ENCODE measurements at places on chromosomes 5 and 9.

DNA sequence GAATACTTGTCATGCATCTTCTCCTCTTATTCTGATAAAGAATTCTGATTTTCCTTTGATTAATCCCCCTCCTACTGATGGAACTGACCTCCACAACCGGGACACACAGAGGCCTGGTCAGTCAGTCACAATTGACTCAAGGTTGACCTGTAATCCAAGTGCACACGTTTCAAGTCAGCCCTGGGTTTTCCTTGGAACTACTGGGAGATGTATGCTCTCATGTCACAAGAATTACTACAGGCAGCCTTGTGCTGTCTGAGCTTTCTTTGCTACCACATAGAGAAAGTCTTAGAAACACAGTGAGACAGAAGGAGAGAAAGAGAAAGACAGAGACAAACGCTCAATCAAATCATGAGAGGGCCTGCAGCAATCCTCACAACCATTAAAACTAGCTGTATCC, 345.8 kb downstream of the PDE4D start:
- DNase-seq: no peak

DNA sequence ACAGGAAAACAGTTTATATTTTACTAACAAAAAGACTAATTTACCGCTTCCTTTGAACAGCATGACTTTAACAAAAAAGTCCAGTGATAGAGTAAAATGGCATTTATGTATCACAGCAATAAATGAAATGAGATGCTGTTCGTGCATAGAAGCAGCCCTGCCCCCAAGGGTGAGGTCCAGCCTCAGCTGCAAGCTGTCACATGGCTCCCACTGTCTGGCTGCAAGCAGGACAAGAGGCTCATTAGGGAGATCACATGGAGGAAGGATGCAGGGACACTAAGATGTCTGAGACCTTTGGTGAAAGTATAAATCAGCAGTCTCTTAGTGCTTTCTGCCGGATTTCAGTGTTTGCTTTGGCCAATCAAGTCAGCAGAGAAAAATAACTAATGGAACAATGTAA, 23.0 kb downstream of the GDNF start:
- DNase-seq: no peak

DNA sequence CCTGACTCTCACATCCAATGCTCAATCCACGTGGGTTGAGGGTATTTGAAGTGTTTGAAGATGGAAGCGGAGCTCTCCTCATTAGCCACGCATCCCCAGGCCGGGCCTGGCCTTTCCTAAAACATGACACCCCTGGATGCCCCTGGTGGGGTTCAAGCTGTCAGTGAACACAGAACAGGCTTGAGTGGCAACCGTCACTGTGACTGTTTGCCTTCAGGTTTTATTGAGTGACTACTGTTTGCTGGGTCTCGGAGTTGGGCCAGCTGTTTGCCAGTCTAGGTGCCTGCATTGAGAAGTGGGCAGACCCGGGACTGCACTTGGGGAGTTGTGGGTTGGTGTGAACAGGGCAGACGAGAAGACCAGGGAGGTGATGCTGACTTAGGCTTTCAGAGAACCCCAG, 7.8 kb upstream of the OLFM1 start:
- no peak for DNase-seq

DNA sequence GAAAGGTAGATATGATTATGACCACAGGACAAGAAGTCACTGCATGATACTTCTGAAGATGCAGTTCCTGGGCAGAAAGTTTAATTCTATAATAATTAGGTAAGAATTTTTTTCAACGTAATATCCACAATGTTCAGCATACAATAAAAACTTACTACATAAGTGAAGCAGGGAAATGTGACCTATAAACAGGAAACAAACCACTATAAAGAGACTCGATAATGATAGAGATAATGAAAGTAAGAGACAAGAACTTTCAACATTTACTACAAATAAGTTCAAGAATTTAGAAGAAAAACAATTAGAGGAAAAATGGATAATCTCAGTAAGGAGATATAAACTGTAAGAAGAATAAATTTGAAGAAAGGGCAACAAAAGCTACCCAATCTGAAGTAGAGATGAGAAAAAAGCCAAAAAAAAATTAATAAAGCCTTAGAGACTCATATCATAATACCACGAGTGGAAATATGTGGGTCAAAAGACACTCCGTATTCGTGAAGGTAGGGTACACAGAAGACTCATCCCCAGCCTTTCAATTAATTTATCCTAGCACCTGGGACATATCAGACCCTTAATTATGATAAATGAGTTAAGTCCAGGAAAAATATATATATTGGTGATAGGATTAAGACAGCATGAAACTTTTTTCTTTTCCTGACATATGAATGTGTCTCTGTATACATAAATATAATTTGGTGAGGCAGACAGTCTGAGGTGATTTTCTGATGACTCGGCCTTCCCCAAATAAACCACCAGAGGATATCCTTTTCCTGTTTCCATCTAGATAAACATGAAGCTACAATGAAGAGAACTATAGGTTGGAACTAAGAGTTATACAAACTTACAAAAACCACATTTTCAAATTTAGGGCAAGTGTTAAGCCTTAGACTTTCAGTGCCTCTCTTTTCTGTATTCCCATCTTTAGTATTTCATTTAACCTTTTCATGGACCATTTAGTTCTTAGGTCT, 120.4 kb downstream of the RAPGEF6 start:
- DNase-seq: peak; percentile 28

DNA sequence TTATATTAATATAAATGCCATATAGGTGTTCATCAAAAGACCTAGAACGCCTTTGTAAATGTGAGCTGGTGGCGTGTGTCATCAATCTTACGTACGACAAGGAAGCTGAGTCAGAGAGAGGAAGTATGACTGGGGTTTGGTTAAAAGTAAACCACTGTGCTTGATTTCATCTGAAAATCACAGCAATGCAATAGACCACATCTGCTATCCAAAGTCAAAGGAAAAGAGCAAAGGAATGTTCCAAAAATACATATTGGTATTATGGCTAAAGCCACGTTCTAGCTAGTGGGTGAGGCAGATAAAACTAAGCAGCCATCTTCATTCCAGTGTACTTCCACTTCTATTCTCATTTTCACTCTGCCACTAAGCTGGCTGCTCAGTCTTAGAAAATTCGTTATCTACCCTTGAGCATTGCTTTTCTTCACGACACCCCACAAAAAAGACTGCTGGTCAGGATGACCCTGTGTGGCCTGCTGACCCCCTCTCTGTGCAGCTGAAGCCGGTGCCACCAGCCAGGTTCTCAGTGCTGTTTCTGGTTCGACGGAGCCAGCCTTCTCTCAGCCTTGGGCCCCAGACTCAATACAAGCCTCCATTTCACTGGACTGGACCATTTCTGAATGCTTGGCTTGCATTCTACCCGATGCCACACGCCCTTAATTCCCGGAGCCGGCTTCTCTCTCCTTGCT, 23.8 kb downstream of the SHC3 start:
- DNase-seq: peak; percentile 70

DNA sequence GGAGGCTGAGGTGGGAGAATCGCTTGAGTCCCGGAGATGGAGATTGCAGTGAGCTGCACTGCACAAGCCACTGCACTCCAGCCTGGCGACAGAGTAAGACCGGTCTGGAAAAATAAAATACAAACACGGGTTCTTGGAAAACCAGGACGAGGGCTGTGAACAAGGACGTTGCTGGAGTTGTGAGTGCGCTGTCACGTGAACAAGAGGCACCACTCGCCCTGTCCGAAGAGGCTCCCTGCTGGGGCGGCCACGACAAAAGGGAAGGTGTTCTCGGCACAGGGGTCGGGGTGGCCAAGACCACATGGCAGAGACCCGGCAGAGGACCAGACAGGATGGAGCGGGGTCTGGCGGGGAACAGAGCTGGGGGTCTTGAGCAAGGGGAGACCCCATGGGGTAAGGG, 30.6 kb upstream of the UBAC1 start:
- DNase-seq: no peak

- no peak for DNase-seq
These were observed 167.5 kb downstream of the INSYN2B start for GRCh38 chr5:169812786-169813185.

- DNase-seq: peak; percentile 74
These were observed 14.8 kb downstream of the SPARC start for GRCh38 chr5:151671950-151672349.

DNA sequence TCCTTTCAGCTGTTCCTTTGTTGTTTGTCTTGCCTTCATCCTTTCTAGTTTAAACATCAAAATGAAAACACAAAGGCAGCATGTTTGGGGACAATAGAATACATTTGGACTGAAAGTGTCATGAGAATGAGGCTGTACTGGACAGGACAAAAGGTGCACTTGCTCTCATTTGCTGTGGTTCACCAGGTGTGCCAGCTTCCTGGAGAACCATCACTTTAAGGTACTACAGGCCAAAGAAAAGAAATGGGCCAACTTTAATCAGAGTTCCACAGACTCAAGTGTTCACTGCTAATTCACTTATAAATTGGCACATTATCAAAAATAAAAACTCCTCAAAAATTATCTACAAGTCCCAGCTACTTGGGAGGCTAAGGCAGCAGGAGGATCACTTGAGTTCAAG, 53.8 kb downstream of the ABHD17B start:
- no peak for DNase-seq

DNA sequence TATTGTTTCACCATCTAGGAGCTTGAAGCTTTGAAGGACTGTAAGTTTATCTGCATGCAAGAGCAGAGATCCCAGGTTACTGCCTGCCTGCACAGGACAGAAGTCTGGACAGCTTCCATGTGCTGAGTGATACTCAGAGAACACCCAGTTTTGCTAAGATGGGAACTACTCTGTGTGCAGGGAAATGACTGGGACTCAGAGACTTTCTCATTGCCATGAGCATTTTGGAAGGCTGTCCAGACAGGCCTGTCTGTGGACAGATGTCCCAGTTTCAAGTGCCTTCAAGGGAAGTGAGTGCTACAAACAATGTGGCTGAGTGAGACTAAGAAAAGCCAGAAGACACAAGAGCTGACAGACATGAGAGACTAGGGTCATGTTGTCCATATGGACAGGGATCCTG, 19.2 kb upstream of the ZNF131 start:
- no peak for DNase-seq

GRCh38 chr9:114424126-114424525, 36.3 kb upstream of the AKNA start:
- DNase-seq: no peak

GRCh38 chr5:110441035-110441434, 285.4 kb downstream of the TMEM232 start:
- no peak for DNase-seq

DNA sequence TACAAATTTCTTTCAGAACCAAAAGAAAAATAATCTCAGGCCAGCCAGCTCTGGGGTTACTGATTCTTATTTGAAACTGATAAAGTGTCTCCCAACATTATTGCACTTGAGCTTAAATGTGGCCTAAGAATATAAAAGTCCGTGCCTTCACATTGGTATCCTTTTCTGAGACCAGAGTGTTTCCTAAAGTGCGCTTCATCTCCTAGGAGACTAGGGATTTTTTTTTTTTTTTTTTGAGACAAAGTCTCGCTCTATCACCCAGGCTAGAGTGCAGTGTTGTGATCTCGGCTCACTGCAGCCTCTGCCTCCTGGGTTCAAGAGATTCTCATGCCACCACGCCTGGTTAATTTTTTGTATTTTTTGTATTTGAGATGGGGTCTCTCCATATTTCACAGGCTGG, 23.6 kb upstream of the KCNIP1 start:
- no peak for DNase-seq

DNA sequence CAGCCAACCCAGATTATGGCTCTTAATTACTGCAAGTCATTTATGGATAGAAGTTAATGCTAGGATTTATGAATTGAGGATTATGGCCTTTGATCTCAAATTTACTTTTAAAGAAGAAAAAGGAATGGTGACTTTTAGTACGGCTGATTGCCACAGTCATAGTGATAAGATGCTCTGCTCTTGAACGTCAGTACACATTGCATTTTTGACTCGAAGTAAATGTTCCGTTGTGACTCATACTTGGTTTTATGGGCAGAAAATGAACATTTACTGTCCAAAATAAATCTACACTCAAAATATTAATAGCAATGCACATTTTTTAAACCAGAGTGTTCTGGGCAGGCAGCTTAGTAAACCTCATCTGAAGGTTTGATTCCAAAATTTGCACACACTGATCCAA, 830 bp downstream of the ADAMTSL1 start:
- DNase-seq: no peak

- DNase-seq: peak; percentile 1
These were observed 677 bp upstream of the TXNDC15 start for GRCh38 chr5:134873494-134873893.

- no peak for DNase-seq
These were observed 78.2 kb upstream of the ARAP3 start for GRCh38 chr5:141760193-141760592.

DNA sequence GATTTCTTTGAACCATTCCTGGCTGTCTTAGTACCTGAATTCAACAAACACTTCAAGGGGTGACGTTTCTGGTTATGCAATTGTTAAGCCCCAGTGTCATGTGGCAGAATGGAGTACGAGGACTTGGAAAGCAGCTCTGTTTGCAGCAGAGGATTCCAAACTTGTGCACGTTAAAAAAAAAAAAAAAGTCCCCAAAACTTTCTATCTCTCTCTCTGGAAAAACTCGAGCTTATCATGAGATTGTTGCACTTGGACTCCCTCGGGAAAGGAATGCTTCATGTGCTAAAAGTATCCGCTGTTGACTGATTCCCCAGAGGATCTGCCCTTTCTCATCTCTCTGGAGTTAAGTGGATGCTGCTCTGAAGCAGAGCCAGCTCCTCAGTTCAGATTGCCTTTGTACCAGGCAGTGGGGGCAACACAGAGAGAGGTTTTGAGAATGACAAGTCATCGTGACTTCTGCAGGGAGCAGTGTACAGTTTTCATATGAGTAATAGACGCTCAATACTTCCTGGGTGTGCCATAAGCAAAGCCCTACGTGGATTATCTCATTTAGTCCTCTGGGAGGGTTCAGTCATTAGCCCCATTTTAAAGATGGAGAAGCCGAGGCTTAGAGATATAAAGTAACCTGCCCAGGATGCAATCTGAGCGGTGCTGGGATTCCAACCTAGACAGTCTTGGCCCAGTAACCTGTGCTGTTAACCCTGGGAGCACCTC, 28.1 kb downstream of the TMOD1 start:
- no peak for DNase-seq

DNA sequence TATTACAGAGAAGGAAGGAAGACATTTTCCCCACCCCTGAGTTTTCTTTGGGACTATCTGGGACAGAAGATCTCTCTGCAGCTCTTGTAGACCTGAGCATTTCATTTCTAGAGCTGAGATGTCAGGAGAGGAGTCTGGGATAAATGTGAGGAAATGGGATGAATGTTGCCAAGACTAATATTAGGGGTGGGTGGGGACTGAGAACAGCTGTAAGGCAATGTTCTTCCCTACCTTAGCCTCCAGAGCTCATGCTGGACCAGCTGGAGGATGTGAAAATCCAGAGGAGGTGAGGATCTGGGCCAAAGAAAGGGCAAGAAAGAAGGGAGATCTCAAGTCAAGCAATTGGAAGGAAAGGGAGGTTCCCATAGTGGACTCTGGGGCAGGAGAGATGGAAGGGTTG, 23.1 kb upstream of the FOXD1 start:
- DNase-seq: no peak

Data from inflammatory macrophage (primary cell).